CD14-positive monocyte (primary cell): ENCODE measurements at places on chromosomes 2 and 18. TPM values are rescaled to one million over a fixed set of nuclear protein-coding genes. Genes with fewer than 3 reads are reported as not detected.

Gene CDH20
- polyA plus RNA-seq, result not detected in 2 replicates

Gene PPP4R1
- 24.6 TPM for polyA plus RNA-seq

Gene MERTK
- 4.2 TPM for polyA plus RNA-seq

Gene CHRNA1
- polyA plus RNA-seq, result not detected

Gene CHST10
- polyA plus RNA-seq, result not detected

Gene CYP27A1
- polyA plus RNA-seq, result 151 and 167 TPM in 2 replicates

Gene MEP1B
- polyA plus RNA-seq, result not detected

Gene SLC5A7
- polyA plus RNA-seq, result not detected

Gene SLC8A1
- polyA plus RNA-seq, result 16.9 TPM

Gene UGT1A5
- not detected for polyA plus RNA-seq
